ENCODE measurements at places on chromosomes 2 and 18.

DNA sequence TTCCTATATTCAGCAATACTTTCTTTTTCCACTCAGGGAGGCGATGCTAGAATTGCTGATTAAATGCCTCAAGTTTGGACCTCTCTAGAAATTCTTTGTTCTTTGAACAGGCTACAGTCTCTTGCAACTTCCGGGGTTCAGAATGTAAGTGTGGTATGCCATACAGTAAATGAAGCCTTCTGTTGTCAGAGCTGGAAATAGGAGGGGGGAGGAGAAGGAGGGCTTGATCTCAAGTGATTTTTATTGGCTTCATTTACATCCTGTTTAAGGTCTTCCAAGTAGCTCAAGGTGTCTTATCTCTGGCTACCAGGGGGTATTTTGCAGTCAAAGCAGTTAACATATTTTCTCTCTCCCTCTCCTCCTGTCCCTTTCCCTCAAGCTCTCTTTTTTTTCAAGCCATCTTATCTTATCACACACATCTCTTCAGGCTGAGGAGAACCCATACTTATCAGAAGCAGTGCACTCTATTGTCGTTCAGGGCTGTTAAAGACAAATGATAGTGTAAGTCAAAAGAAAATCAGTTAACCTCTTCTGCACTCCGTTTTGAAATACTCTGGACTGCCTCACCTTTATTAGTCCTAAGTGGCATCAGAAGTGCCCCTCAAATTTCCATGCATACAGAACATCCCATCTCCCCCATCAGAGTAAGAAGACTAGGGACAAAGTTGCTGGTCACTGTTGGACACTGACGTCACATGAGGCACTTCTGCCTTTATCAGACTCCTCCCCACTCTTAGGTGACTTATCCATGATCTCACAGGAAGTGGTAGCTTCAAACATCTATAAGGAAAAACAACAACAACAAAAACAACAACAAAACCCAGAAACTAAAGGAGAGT, 112.2 kb downstream of the ZNF521 start:
- DNase-seq = no peak

- peak; percentile 10 for DNase-seq
These were observed 654 bp upstream of the ASB1 start for GRCh38 chr2:238425979-238426567.

DNA sequence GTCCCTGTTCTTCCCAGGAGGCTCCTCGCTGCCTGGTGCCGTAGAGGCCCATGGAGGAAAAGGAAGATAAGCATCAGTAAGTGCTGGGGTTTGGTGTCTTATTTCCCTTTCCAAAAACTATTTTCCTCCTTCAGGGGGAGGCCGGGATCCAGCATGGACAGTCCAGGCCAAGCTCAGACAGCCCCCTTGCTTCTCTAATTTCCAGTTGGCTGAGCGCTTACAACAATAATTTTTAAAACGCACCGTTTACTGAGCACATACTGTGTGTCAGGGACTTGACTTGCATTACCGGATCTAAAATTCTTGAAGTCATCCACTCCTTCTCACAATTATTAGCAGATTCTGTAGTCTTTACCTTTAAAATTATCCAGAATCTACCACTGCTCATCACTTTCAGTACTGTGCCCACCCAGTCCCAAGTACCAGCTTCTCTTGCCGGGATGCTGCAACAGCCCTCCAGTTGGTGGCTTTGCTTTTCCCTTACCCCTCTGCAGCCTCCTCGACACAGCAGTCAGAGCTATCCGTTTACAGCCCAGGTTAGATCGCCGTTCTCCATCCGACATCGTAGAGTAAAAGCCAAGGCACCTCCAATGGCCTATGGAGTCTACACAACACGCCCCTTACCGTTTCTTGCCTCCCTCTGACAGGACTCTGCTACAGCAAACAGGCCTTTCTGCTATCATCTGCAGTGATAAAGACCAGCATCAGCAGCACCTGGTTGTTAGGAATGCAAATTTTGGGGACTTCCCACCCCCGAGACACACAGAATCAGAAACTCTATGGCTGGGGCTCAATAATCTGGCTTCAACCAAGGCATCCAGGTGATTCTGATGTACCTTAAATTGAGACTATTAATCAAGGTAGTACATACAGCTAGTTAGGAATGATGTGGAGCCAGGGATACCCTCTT, 75.2 kb upstream of the TSPYL6 start:
- DNase-seq = no peak

GRCh38 chr2:133452583-133452982, 115.7 kb downstream of the NCKAP5 start:
- no peak for DNase-seq

- no peak for DNase-seq
These were observed 180.3 kb downstream of the AGAP1 start for GRCh38 chr2:235674146-235674545.

DNA sequence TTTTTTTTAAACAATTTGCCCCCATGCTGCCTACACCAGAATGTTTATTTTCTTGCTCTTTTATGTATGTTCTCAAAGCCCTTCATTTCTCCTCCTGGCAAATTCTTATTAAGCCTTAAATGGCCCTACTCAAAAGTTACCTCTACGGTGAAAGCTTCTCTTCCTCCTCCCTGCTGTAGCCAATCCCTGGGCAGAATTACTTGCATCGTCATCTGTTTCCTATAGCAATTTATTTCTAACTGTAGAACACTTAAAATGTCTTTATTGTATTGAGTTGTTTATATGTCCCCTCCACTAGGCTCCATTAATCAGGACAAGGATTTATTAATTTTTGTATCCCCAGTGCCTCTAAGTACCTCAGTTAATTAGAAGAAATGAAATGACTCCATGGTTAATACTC, 2.5 kb upstream of the RAD51AP2 start:
- no peak for DNase-seq

DNA sequence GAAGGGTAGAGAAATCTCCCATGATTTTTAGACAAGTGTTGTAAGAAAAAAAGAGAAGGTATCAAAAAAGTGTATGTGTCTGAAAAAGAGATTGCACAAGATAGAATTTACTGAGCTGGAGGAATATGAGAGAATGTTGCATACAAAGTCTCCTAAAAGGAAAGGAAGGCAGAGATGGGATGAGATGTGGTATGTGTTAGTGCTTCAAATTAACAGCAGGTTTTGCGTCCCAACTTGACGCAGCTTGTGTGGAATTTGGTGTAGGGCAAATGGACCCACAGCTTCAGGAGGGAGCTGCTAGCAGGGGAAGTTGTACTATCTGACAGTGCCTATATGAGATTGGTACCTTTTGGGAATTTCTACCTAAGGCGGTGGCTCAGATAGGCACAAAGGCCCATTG, 9.0 kb upstream of the RASGRP3 start:
- no peak for DNase-seq

GRCh38 chr2:216632952-216633615, at the start of gene IGFBP2:
Gene IGFBP2, plus strand, starts transcription at chr2:216633420. Its CDS starts 104 bp downstream, at chr2:216633524.
- no peak for DNase-seq

DNA sequence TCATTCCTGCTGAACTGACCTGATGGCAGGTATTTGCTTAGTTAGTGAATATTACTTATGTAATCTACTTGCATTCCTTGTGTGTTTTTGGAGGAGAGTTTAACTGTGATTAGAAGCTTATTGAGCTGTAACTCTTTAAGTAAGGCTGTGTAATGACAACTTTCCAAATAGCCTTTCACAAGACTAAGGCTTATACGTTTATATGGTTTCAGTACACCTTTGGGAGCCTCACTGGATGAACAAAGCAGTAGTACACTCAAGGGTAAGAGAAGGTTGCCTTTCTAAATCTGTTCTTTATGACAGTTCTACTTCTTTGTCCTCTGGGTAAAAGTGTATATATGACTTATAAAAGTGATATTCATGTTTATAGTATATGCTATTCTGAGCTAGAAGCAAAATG, 4.3 kb downstream of the ITPRID2 start:
- no peak for DNase-seq

- no peak for DNase-seq
These were observed 54.7 kb downstream of the UXS1 start for GRCh38 chr2:106139238-106139935.

DNA sequence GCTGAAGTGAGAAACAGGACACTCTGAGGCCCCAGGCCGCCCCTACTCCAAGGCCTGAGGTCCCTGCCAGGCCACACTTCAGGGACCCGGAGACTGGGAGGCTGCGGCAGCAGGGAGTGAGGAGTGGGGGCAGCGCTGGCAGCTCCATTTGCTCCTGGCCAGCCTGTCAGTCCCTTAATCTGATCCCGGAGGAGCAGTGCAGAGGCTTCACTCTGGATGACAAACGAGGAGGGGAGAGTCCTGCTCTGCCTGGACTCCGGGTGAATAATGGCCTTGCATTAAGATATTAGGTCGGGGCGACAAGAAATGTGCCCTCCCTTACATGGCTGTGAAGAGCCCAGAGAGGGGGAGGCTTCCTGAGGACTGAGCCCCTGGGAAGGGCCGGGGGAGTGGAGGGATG, 14.3 kb upstream of the PRSS56 start:
- DNase-seq = no peak

DNA sequence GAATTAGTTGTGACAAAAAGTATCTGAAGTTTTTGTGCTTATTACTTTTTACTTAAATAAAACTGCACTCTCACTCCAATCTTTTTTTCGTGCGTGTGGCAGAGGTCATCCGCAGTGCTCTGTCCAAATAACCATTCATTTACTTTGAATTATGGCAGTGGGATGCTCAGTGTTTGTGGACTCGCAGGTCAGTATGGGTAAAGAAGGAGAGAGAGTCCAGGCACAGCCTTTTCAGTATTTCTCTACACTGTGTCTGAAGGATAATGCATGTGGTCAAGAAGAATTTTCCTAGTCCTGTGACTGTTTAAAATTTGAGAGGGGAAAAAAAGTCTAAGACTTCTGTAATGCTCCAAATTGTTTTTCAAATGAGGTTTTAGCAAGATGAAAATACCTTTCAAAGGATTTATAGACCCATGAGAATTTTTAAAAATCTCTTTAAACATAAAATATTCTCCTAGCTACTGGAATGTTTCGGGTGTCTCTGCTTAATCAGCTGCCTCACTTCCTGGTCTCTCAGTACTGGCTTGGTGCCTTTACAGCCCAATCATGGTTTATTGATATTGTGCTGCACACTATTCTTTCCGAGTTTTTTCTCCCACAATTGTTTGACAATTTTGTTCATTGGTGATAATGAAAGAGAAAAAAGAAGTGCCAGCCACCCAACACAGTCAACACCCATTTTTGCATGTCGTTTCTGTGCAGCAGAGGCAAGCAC, 453.2 kb downstream of the PTPRM start:
- DNase-seq = no peak

DNA sequence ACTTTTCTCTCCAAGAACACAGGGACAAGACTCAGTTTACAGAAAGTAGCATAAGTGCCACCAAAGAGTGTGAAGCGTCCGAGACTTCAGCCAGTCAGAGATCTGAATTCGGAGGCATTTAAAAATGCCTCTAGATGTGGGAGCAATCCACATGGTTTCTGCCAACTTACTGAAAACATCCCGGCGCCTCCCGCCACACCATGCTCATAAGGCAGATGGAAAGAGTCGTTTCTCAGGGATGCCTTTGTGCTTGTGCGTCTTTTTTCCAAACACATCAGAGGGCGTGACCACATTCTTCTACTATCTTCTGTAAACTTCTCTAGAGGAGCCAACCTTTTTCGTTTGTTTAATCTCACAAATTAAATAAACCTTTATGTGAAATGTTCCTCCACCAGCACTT, 88.7 kb downstream of the NRP2 start:
- no peak for DNase-seq

GRCh38 chr2:122764014-122764413, 1008.6 kb downstream of the TSN start:
- no peak for DNase-seq

DNA sequence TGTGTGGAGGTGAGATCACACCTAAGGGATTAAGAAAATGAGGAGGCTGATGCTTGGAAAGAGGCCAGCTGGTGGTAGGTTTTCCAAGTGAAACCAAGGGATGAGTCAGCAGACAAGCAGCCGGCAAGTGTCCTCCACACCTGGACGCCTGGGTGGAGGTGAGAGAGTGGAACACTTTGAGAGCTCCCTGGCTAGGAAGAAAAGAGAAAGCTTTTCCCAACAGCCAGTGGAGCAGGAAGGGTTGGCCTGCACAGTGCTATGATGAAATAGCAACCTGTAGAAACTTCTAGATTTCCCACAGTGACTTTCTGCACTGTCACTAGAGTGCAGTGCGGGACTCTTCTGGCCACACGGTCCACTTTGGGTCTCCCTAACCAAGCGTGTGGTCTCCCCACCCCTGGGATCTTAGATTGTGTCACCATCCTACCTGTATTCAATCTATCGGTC, 19.6 kb upstream of the IL37 start:
- DNase-seq = no peak

DNA sequence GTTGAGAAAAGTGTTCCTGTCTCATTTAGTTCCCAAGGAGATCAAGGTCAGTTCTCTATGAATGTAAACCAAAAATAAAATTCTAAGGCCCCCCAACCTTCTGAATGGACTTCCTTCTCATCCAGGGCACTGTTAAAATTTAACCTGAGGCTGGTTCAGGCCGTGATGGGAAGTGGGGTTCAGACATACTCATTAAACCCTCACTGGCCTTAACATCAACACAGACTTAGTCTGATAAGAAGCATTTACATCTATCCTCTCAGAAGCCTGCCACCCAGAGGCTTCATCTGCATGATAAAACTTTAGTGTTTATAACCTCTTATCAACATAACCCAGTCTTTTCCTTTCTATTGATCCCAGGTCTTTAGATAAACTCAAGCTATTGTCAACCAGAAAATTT, 22.4 kb downstream of the ITSN2 start:
- no peak for DNase-seq

- DNase-seq = no peak
These were observed 107.1 kb upstream of the TCF4 start for GRCh38 chr18:55695091-55695490.

- no peak for DNase-seq
These were observed 60.0 kb upstream of the OTOF start for GRCh38 chr2:26537826-26538475.

GRCh38 chr18:11260961-11261461, 111.6 kb upstream of the PIEZO2 start:
- DNase-seq = no peak

DNA sequence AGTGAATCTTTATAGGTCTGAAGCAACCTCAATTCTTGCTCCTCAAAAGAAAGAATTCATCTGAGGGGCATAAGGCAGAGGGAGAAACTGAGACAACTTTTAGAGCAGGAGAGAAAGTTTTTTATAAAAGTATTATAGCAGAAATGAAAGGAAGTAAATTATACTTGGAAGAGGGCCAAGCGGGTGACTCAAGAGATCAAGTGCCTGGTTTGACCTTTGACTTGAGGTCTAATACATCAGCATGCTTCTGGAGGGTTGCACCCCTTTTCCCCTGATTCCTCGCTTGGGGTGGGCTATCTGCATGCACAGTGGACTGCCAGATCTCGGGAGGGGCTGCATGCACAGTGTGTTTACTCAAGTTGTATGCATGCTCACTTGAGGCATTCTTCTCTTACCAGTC, 268.5 kb upstream of the LRATD1 start:
- DNase-seq = no peak

- DNase-seq = no peak
These were observed 118.7 kb downstream of the KLHL29 start for GRCh38 chr2:23503682-23504081.

GRCh38 chr2:181038796-181039195, 58.4 kb downstream of the UBE2E3 start:
- DNase-seq = no peak
